ENCODE measurements at places on chromosomes 11 and 22.

GRCh38 chr11:118572981-118573550 lies 857 bp downstream of the ARCN1 start:
- DNase-seq = no peak

GRCh38 chr11:130769782-130770535 lies 146.3 kb downstream of the SNX19 start:
- DNase-seq = no peak

DNA sequence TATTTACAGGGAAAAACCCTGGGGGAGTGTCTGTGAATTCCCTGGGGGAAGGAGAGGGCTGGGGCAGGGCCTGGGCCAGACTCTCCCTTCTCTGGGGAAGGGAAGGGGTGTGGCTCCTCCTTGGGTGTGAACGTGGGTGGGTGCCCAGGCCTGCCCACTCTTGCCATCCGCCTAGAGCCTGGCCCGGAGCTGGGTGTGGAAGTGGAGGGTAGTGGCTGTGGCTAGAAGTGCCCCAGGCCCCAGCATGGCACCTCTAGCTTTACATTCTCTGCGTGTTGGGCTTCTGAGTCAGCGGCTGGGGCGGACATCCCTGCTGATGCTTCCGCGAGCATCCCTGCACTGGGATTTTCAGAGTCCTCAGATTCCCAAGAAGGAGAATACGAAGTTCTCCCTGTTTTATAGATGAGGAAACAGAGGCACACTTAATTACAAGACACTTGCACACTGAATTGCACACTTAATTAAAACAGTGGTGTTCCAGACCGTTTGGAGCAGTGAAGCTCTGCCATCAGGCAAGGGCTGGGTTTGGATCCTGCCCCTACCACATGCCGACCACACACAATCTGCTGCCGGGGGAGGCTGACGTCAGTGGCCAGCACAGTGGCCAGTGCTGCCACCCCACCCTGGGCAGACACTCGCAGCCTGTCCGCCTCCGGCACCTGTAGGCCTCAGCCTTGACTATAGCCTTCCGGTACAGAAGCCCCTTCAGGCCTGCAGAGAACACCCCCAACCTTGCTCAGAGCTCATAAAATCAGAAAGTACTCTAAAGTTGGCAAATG lies 7.6 kb downstream of the BAD start:
- DNase-seq = no peak

- no peak for DNase-seq
Measured at GRCh38 chr22:23722160-23722559, 28.8 kb downstream of the ZNF70 start.

DNA sequence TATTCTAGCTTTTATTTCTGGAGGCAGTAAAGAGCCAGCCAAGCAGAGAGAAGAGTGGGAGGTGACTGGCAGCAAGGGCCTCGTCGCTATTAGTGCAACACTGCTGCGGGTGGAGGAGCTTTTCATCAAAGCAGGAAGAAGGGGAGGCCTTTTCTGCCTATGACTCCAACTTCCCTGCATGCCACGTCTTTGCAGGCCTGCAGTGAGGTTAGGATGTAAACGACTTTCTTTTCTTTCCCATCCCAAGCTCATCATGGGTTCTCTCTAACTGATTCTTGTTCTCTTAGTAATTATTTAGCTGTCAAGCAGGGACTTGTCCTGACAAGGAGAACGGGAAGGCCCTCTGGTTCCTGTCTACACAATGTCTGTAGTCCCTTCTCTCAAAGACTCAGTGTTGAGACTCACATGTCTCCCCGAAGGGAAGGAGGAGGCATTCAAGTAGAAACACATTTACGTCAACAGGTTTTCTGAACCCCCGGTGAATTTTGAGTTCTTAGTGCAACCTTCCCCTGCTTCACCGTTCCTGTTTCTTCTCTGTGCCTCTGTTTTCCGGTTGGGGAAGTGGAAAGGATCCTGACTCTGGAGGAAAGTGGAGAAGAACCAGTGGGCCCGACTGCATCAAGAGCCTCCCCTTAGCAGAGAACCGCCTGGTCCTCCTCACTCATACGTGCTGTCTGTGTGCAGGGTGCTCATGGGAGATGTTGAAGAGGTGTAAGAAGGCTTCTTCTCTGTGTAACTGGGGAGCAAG lies 56.9 kb downstream of the PACS1 start:
- peak; percentile 30 for DNase-seq

DNA sequence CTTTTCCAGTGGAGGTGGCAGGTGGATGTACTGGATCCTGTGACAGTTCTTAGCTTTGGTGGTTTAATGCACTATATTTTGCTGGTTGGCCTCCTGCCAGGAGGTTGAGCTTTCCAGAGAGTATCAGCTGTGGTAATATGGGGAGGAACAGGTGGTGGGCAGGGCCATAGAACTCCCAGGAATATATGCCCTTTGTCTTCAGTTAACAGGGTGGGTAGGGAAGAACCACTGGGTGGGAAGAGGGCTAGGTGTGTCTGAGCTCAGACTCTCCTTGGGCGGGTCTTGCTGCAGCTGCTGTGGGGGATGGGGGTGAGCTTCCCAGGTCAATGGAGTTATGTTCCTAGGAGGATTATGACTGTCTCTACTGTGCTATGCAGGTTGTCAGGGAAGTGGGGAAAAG lies 203.8 kb downstream of the DLG2 start:
- DNase-seq = no peak

GRCh38 chr11:128472128-128473089 lies 114.9 kb downstream of the ETS1 start:
- DNase-seq = no peak

GRCh38 chr11:33722590-33723234 lies 13.5 kb downstream of the CD59 start:
- DNase-seq = no peak

- no peak for DNase-seq
Measured at GRCh38 chr22:44638971-44639760, 62.8 kb upstream of the PRR5 start.

- no peak for DNase-seq
Measured at GRCh38 chr11:48028914-48029680, 48.7 kb downstream of the PTPRJ start.

DNA sequence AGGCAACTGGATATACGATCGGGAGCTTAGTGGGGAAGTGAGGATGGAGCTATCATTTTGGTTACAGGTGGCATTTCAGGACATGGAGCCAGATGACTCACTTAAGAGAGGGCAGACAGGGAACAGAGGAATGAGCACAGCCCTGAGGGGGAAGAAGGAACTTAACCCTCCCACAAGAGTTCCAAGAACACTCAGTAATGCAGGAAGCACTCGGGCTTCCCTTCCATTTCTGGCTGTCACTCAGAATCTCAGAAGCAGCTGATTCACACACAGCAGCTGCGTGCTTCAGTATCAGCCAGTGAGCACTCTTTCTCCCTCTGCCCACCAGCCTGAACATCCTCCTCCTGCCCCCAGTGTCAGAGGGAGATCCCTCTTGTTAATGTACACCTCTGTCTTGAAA lies 34.8 kb downstream of the EFCAB6 start:
- no peak for DNase-seq

GRCh38 chr11:27860811-27861210 lies 160.6 kb upstream of the BDNF start:
- no peak for DNase-seq

DNA sequence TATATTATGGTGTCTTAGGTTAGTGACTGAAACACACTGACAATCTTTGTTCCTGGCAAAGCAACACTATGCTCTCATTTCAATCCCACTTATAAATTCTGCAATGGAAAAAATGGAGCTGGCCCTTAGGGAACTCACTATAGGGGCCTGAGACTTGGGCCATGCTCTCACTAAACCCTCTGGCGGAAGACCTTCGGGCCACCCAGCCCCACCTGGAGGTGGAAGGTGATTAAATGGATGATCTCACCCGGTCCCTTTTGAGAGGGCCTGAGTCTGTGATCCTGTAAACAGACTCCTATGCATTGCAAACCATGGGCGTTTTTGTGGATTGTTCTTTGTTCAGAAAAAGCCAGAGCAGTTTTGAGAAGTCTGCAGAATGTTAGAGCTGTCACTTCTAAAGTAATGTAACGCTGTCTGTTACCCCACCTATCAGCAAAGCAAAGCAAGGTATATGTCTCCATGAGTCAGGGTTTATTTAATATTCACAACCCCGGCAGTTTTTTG lies 17.0 kb upstream of the CDON start:
- peak; percentile 25 for DNase-seq

DNA sequence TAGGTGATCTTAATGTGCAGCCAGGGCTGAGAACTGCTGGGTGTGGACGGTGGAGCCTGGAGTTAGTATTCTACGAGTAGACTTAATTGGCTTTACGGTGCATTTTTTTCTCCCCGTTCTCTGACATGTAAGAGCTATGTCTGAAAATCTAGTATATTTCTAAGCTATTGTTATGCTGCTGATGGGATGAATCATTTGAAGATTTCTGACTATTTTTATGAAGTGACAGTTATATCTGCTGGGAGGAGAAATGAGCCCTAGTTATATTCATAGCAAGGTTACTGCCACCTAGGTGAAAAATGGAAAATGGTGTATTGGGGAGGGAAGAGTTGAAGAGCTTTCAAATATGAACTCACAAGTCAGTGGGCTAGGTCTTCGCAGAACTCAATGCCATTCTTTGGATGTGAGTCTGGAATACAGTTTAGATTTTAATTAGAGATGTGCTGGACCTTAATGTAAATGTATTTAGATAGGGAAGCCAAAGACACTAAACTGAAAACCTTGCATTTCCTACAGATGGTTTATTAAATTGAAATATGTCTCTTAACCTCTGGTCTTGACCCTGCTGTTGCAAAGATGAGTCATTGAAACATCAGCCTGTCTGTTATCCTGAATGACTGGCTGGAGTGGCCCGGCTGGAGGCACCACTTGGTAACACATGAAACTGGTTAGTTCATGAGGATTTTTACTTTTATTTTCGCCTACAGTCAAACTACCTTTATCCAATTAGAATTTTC lies 293.7 kb downstream of the DDX10 start:
- DNase-seq = no peak

DNA sequence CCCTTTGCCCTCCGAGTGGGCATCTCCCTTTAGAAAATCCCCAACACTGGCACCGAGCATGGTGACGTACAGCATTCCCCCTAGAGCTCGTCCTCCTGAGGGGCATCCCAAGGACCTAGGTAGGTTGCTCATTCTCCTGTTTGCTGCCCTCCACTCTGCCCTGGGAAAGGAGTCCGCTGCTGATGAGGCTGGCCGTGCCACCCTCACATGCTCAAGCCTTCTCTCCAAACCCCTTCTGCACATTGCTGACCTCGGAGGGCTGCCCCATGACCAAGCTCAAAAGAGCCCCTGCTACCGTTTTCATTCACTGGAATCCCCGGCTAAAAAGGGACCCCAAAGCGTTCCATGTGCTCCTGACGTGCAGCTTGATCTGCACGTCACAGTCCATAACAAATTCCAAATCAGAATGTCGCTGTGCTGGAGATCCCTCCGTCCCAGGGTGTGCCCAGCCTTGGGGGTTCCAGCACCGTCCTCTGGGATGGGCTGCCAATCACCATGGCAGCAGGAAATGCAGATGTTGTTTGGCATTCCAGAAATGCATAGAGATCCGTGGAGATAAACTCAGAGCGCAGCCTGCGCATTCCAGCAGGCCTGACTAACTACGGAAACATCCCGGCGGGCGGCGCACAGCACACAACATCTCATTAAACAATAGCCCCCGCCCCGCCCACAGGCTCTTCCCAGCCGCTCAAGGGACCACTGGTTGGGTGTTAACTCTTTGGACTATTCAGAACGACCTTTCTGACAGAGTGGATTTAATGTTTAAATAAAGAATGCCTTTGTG lies 26.3 kb upstream of the GNB1L start:
- no peak for DNase-seq

- peak; percentile 39 for DNase-seq
Measured at GRCh38 chr11:102453302-102453695, 734 bp upstream of the TMEM123 start.

- no peak for DNase-seq
Measured at GRCh38 chr22:50136581-50137015, 33.9 kb upstream of the PANX2 start.

DNA sequence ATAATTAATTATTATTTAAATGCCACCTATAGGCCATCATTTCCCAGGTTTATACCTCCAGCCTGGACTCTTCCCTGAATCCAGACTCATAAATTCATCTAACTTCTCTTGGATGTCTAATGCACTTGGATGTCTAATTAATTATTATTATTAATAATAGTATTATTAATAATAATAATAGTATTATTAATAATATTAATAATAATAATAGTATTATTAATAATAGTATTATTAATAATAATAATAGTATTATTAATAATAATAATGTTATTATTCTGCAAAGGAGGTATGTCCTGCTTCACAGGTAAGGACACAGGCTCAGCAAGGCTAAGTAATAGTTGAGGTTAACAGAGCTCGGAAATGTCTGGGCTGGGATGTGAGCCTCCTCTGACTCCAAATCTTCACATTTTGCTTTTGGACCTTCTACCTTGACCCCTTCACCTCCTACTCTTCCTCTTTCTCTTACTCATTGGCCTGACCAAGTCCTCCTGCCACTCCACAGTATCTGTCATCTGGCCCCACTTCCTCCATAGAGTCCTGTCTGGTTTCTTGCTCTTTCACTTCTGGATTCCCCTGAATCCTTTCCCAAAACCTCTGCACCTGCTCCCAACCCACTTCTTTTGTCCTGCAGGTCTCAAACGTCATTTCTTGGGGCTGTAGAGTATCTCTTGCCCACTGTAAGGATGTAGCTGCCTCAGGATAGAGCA lies 8.0 kb downstream of the RIBC2 start:
- DNase-seq = no peak

DNA sequence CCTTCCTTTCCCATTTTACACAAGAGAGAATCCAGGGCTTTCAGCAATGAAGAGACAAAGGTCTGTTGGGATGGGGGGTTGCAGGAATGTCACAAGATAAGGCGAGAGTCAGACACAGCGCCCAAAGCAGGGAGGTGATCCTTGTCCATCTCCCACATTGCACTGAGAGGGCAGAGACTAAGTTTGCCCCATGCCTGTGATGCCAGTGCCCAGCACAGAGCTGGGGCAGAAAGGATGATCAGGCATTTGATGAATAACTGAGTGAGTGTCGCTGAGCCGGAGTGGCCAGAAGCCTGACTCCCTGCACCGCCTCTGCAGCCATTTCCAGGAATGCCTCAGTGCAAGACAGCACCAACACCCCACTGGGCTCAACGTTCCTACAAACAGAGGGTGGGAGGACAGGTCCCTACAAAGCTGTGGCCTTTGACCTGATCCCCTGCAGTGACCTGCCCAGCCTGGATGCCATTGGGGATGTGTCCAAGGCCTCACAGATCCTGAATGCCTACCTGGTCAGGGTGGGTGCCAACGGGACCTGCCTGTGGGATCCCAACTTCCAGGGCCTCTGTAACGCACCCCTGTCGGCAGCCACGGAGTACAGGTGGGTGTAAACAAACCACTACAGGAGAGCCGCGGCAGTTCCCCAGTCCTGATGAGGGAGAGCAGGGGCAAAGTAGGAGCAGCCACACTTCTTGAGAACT lies 2.3 kb downstream of the UPK3A start:
- no peak for DNase-seq
